Smooth muscle cell of bladder (primary cell): ENCODE measurements at places on chromosomes 4 and X. TPM values are rescaled to one million over a fixed set of nuclear protein-coding genes. Genes with fewer than 3 reads are reported as not detected.

The STAP1 gene
- total RNA-seq: not detected in 2 replicates

The TENT5D gene
- not detected in 2 replicates for total RNA-seq

The GLRA2 gene
- not detected in 2 replicates for total RNA-seq

The SSX2 gene
- total RNA-seq: not detected in 2 replicates

The GPR119 gene
- not detected in 2 replicates for total RNA-seq

The ARX gene
- total RNA-seq: not detected in 2 replicates

The CLDN22 gene
- not detected in 2 replicates for total RNA-seq

The CSAG3 gene
- not detected in 2 replicates for total RNA-seq
